ENCODE measurements at places on chromosomes 5 and 9.

DNA sequence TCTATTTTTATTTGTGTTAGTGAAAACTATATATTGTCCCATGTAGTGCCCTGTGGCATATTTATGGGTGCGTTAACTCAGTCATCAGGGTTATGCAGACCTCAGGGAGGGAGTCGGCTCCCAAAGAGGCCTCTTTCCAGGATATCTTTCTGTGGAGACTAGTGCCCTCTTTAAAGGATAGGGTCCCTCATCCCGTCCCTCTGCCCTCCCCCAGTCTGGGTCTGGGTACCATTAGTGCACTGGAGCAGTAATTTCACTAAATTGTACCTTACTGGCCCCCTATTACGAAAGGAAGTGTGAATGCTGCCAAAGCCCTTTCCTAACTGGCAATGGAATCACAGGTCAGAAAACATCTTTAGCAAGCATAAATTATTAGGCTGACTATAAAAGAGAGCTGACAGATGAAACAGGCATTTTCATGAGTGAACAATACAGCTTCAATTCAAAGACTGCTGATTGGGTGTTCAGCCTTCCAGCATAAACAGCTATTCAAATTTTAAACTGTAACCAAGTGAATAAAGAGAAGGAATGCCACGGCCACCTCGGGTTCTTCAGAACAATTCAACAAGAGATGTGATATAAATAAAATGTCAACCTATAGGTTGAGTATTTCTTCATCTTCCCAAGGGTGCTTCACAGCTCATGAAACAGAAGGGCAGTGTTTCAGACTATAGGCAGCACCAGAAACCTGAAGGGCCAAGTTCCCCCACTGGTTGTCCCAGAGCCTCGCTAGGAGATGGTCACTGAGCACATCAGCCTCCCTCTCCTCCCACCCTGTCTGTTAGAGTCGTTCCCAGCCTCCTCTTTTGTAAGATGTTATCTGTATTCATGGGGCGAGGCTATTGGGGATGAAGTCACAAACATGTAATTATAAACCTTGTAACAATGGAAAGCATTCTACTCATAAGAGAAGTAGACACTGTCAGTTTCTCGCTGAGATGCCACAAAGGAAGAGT lies 318.7 kb downstream of the TMEM161B start:
- no peak for DNase-seq

GRCh38 chr5:137147346-137147745 lies 351.8 kb downstream of the SPOCK1 start:
- DNase-seq: no peak

- DNase-seq: no peak
Observed at GRCh38 chr5:32317041-32317440, 4.3 kb upstream of the MTMR12 start.

DNA sequence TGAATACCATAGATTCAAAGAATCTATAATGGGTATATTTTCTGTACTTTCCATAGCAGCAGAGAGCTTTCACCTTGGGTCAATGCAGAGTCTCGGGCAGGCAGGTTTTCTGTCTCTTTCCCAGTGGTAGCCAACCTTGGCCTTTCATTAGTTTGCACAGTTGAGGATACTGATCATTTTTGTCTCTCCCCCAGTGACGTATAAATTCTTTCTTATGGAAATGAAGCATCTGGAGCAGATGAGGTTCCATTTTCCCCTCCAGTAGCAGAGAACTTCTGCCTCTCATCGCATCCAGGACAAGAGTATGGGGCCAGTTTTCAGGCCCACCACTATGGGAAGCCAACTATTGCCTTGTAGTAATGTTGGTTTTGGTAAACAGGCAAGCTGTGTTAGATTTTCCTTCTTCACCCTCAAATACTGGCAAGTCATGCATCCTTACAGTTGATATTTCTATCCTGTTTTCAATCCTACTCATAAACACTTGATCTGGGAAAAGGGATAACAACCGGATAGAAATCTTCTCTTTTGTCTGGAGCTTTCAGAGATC lies 845.2 kb upstream of the CDH18 start:
- no peak for DNase-seq

- no peak for DNase-seq
Observed at GRCh38 chr5:14507156-14507941, 74.2 kb upstream of the OTULINL start.

DNA sequence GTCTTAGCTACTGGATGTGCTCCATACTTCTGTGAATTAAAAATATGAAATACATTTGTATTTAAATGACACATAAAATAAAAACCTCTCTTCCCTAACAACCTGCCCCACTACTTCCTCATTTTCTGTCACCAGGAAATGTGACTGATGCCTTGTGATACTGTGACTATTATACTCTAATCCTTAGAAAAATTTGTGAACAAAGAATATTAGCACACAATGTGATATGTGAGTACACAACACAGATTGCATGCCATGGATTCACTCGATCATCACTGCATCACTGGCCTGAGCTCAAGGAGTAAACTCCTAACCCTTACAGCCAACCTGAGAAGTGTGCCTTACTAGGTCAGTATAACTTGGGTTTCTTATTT lies 281.0 kb downstream of the EFNA5 start:
- DNase-seq: peak; percentile 21

DNA sequence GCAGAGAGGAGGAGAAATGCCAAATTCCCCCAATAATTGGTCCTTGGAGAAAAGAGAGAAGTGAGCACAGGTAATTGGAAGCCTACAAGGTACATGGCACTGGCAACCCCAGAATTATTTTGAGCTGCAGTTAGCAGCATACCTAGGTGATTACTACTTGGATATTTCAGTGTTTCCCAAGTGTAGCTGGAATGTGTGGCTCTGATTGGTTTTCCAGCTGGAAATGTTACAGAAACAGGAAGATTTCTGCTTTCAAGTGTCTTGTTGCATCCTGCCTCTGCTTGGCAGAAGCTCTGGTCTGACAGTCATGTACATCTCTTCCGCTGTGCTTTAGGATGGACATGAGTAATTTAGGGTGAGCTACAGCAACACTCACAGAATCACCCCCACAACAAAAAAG lies 262.1 kb downstream of the ENC1 start:
- no peak for DNase-seq

GRCh38 chr5:91140657-91141056 lies 242.5 kb downstream of the ARRDC3 start:
- no peak for DNase-seq

DNA sequence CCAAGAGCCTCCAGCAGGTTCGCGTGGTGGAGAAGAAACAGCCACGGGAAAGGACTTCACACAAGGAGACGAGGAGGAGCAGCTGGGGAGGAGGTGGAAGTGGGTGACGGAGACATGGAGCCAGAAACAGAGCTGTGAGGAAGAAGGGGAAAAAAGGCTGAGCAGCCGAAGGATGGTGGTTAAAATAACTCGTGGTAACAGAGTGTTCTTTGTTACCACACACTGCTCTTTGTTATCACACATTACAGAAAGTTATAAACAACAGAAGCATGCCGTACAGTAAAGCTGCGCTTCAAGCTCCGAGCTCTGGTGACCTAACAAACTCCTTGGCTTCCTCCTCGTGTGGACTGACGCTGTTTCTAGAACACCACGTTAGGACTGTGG lies 215.4 kb downstream of the GLIS3 start:
- no peak for DNase-seq

- DNase-seq: no peak
Observed at GRCh38 chr5:117652036-117652957, 1077.7 kb upstream of the SEMA6A start.

- DNase-seq: no peak
Observed at GRCh38 chr5:143874312-143874711, 62.4 kb downstream of the HMHB1 start.

DNA sequence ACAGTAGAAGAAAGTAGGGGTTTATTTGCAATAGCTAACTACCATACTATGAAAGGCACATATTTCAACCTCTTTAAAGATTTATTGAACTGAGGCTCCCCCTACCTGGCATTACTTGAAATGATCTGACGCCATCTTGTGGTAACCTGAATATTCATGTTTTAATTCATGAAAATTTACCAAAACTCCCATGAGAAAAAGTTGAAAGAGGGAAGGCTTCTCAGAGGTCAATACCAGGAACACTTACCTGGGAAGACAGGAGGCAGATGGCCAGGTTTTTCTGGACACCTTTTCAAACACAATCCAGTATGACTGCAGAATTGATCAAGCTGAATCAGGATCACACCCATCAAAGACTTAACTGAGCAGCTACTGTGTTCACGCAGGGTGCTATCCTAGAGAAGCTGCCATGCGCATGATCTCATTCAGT lies 9.4 kb downstream of the PRELID2 start:
- peak; percentile 88 for DNase-seq

GRCh38 chr5:96084874-96085506 lies 123.3 kb upstream of the ELL2 start:
- DNase-seq: no peak

GRCh38 chr5:115932991-115933390 lies 29.3 kb upstream of the LVRN start:
- no peak for DNase-seq

DNA sequence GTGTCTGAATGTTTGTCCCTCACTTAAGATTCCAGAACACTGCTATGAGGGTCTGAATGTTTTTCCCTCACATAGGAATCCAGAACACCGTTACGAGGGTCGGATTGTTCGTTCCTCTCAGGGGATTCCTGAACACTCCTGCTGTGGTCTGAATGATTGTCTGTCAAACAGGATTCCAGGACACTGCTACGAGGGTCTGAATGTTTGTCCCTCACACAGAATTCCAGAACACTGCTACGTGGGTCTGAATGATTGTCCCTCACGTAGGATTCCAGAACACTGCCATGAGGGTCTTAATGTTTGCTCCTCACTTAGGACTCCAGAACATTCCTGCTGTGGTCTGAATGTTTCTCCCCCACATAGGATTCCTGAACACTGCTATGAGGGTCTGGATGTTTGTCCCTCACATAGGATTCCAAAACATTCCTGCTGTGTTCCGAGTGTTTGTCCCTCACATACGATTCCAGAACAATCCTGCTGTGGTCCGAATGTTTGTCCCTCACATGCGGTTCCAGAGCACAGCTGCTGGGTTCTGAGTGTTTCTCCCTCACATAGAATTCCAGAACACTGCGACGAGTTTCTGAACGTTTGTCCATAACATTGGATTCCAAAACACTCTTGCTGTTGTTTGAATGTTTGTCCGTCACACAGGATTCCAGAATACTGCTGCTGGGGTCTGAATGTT lies 199.5 kb downstream of the FOXD4L6 start:
- DNase-seq: no peak

DNA sequence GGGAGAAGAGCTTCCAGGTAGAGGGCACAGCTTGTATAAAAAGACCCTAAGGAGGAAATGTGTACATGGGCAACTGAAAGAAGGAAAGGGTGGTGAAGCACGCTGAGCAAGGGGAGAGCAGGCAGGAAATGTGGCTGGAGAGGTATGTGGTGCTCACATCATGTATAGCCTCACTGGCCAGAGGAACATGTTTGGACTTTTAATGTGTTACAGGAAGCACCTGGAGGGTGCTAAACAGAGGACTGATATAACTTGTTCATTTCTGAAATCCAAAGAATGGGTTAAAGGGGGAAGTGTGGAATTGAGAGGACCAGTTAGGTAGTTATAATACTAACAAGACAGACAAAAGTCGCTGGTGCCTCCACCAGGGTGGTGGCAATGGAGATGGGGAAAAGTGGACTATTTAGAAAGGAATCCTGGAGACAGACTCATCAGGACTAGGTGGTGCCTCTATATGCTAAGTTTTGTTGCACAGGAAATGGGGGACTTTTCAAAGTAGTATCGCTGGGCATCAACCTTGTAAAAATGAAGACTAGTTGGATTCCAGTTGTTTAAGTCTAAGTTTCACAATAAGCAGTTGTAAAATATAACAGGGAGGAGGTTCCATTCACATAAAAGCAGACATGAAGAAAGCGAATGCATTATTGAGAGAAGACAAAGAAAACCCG lies 63.1 kb upstream of the CD180 start:
- DNase-seq: no peak

- DNase-seq: no peak
Observed at GRCh38 chr9:123942542-123942941, 12.6 kb upstream of the DENND1A start.

DNA sequence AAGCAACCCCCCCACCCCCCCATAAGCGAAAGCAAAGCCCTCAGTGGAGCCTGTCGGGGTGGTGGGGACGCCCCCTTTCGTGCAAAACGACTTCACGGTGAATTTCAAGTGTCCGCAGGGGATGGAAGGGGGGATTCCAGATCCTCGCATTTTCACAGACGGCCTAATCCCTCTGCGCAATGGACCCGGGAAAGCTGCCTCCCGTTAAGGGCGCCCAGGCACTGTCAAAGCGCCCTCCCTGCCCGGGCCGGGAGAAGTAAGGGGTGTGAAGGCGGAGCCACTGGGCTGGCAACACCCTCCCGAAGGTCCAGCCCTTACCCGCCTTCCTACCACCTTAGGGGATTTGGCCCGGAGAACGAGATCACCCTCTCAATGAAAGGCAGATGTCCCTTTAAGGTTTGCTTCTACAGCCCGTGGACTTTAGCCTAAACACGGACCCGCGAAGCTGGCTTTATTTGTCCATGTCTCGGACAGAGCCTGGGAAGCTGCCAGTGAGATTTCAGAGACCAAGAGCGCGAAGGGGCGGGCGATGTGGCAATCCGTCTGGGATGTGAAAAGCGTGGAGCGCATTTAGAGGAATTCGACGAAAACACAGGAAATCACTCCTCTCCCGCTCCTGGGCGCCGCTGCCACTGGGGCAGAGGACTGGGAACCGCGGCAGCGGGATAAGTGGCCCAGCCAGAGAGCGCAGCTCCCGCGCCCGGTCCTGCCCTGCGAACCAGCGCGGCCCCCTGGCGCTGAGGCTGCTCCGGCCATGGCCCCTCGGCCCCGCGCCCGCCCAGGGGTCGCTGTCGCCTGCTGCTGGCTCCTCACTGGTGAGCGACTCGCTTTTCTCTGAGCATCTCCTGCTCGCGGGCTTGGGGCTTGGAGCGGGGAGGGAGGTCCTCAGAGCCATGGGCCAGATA lies at the start of the genes ITGA1 and PELO:
Gene ITGA1, plus strand, starts transcription at position 317 of the 905 bp plus-strand sequence. Its CDS starts 438 bp downstream, at position 755.
Gene PELO, plus strand, starts transcription at position 317 of the 905 bp plus-strand sequence. CDS start 12,479 bp downstream, outside the sequence.
- DNase-seq: peak; percentile 56

DNA sequence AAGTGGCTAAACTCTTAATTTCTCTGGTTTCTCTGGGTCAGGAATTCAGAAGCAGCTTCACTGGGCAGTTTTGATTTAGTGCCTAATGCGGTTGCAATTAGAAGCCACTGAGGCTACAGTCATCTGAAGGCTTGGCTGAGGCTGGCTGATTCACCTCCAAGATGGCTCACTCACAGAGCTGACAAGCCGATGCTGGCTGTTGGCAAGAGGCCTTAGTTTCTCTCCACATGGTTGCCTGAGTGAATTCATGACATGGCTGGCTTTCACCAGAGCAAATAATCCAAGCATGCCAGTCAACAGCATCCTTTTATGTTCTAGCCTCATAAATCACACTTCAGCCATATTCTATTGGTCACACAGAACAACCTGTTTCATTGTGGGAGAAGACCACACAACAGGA lies 2.8 kb upstream of the CDK7 start:
- DNase-seq: no peak

- no peak for DNase-seq
Observed at GRCh38 chr5:1952444-1953099, 69.8 kb upstream of the IRX4 start.

DNA sequence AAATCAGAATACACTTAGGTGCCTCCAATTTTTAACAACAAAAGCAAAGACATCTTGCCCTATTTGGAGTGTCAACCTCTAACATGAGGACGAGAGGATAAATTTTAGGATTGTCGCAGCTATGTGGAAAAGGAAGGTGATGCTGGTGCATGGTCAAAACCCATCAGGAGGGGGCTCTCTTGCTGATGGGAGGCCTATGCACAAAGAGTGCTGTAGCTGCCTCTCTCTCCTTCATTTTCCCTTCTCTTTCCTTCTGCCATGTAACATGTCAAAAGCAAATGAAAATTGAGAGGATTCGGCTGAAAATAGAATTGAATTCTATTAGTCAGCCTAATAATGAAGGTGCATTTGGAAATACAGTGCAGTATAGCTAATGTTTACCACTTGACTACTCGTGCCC lies 578.7 kb upstream of the ZNF462 start:
- DNase-seq: peak; percentile 2
